AG09319 (cell line): ENCODE measurements at places on chromosomes 11 and 22.

DNA sequence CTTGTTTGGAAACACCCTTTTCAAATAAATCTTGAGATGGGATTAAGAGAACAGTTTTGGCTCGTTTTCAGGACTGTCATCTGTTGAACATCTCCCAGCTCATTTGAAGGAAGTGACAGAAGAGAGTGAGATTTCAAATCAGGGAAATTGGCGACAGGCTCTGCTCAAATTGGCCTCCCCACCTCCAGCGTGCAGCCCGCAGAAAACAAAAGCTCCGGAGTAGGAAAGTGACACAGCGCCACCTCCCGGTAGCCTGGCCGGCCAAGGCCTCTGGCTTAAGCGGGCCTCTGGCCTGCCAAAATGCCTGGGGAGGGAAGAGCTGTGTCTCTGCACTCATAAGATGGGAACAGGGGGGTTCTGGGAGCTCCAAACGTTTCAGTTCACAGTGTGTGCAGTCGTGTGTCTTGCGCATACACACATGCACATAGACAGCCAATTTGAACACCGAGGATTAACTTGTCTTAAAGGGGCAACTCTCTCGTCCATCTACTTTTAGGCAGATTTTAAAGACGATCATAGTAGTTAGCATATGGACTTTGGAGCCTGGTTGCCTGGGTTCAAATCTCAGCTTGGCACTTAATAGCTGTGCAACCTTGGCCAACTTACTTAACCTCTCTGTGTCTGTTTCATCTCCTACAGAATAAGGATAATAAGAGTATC lies 132.7 kb upstream of the RCN1 start:
- DNase-seq = no peak

DNA sequence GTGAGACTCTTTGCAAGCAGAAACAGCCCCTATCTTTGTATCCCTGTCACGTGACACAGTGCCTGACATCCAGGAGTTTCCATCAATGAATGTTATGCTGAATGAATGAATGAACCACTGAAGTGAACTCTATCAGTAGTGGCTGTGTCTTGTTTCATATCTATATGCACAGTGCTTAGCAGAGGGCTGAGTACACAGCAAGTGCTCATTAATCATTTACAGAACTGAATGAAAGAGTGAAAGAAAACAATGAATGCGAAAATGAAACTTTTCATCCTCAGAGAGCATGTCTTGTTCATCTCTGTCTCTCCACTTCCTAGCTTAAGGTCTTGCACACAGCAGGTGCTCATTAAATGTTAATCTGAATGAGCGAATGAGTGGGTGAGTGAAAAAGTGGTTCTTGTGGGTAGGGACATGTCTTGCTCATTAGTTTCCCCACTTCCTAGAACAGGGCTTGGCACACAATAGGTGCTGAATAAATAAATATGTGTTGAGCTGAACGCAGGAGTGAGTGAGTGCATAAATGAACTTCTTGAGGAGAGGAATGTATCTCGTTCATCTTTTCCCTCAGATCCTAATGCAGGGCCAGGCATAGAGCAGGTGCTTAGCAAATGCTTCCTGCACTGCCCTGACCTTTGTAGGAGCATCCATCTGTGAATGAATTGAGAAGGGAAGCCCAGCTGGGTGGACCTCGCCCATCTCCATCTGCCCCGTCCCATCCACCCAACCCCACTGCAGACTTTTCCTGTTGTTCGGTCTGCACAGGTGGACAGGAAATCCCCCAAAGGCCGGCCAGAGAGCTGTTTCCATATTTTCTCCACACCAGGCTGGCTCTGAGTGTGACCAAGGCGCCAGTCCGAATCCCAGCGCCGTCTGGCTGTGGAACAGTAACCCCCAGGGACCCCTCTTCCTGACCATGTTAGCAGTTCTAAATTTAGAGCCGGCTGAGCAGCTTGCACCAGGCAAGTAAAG lies 113.4 kb upstream of the CRYBB3 start:
- DNase-seq = no peak

- no peak for DNase-seq
These were observed 9.4 kb downstream of the TMPRSS13 start for GRCh38 chr11:117919781-117920221.

DNA sequence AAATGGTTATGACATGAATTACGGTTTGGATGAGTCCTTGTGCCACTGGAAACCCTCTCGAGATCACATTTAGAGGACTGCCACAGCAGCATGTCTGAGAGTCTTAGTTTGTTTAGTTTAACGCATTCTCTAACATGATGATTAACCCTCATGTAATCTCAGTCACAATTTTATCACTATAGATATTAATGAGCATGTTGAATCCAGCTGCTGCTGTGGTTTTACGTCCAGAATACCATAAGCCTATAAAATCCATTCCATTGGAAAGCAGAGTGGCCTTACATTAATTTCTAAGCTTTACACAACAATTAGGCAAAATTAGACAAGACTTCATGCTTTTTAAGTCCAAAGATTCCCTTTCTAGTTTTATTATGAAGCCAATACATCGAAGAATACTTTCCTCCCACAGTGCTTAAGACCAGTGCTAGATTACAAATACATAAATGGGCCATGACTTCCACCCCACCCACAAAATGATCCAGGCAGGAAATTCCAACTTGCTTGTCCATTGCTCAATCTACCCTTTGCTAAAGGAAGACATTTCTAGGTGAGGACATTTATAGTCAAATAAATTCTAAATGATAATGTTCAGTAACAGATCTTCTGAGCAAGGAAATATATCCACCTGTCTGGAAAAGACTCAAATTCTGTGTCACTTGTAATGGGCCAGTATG lies 3.5 kb upstream of the ELMOD1 start:
- DNase-seq = no peak

DNA sequence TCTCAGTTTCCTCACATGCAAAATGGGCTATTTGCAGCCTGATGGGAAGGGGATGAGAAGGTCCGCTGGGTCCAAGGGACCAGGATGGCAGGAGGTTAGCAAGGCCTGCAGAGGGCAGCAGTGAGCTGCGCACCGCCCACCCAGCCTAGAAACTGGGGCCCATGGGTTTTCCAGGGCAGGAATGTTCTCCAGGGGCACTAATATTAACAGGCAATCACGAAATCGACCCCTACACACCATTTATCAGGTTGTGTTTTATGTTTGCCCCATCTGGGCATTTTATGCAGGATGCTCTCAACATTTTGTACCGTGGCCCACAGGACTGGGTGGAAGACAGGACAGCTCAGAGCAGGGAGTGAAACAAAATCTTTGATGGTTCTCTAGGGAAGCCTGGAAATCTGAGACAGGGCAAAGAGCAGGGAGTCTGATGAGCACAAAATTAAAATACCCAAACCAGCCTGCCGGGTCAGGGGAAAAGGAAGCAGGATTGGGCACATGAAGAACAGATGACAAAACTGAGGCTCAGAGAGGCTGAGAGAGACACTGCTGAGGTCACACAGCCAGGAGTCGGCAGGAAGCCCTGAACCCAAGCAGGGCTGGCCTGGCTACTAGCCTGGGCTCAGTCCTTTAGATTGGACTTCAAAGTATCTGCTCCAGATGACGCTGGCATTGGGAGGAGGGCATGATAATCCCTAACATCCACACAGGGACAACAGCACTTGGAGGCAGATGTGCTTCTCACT lies 1.6 kb upstream of the BCR start:
- DNase-seq = peak; percentile 8

DNA sequence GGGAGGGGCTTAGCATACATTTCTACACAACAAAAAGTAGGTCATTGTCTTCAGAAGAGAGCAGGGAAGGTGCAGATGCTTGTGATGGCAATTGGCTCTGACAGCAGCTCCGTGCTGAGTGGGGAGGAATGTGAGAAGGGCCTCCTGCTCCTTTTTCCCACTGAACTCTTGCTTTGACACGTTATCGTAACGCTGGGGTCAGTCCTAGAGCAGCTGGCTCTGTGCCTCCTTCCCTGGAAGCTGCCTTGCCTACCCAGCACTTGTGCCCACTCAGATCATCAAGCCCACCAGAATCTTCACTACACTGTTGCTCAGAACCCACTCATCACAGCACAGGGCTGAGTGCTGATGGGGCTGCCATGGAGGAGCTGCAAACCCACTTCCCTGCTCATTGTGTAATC lies 14.9 kb upstream of the NAV2 start:
- no peak for DNase-seq

- no peak for DNase-seq
These were observed 337.9 kb downstream of the SHANK2 start for GRCh38 chr11:70914496-70914895.

- no peak for DNase-seq
These were observed 661.8 kb upstream of the B3GAT1 start for GRCh38 chr11:135073870-135074269.

DNA sequence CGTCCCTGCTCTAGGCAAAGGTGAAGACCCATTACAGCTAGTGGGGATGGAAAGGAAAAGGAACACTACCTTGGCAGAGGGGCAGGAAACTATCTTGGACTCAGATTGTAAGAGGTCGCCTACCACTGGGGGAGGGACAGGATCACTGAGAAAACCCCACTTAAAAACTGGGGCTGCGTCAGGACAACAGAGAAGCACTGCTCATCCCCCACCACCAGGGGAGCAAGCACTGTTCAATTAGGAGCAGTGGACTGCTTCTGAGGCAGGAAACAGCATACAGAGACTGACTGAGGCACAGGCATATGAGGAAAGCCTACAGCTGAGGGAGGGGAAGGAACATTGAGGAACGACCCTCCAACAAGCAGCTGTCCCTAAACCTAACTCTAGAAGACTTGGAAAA lies 20.8 kb upstream of the DLAT start:
- no peak for DNase-seq

DNA sequence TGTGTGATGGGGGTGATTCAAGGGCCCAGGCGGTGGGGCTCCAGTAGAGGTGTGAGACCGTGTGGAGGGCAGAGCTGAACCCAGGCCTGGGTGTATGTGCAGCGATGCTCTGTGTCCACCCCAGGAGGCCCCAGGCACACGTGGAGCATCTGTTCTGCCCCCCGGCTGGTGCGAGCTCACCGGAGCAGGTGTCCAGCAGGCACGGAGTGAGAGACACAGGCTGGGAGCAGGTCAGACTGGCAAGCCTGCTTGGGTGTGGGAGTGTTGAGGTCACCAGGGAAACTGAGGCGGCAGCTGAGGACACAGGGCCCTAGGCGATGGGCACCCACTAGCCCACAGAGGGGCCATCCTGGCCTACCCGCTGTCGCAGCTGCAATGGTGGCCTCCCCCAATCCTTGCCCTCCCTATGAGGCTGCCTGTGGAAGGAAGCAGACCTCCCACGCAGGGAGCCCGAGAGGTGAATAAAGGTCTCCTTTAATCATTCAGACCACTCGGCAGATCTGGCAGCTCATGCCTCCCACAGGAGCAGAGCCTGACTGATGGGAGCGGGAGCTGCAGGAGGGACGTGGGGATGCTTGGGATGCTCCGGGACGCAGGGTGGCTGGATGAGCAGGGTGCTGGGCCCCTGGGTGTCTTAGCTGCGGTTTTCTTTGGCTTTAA lies 1165.1 kb downstream of the BRD1 start:
- no peak for DNase-seq

DNA sequence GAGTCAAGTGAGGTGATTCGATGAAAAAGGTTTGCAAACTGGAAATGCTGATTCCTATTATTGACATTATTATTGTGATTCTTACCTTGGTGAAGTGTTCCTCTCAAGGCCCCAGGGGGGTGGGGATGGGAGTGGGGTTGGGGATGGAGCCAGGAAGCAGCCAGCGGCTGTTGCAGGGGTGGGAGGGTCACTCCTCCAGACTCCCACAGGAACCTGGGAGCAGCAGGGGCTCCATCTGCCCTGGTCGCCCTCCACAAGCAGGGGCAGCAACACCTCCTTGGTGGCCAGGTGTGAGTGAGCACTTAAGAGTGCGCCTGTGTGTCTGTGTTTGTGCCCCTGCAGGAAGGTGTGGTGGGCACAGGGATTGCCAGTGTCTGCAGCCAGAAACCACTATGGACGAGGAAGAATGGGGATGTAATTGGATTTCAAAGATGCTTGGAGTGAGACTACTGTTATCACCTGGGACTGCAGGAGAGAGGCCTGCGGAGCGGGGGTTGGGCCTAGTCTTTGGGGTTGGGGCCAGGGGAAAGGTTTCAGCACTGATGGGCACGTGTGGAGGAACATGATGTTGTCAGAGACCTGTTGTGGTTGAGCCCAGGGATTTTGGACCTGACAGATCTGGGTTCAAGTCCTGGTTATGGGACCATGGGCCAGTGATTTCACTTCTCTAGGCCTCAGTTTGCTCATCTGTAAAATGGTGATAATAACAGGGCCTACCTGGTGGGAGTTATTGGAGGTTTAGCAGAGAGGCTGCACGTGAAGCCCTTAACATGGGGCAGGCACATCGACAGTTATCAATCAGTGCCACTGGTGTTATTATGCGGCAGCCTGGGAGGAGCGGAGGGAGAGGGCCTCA lies 3.6 kb upstream of the TP53I11 start:
- DNase-seq = no peak

DNA sequence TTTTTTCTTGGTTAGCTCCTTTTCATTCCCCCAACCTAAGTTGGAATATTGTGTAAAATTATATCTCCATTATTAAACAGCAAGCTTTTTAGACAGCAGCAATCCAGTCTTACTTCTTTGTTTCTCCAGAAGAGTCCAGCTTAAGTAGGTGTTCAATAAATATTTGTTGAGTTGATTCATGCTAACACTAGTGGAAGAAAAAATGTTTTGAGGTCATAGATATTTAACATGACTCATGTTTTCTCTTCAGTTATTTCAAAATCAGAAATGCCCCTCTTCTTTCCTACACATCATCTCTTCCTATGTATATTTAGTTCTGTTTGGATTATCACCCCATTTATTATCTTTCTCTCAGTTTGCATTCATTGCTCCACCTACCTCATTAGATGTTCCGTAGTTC lies 20.3 kb downstream of the CCDC83 start:
- DNase-seq = no peak

DNA sequence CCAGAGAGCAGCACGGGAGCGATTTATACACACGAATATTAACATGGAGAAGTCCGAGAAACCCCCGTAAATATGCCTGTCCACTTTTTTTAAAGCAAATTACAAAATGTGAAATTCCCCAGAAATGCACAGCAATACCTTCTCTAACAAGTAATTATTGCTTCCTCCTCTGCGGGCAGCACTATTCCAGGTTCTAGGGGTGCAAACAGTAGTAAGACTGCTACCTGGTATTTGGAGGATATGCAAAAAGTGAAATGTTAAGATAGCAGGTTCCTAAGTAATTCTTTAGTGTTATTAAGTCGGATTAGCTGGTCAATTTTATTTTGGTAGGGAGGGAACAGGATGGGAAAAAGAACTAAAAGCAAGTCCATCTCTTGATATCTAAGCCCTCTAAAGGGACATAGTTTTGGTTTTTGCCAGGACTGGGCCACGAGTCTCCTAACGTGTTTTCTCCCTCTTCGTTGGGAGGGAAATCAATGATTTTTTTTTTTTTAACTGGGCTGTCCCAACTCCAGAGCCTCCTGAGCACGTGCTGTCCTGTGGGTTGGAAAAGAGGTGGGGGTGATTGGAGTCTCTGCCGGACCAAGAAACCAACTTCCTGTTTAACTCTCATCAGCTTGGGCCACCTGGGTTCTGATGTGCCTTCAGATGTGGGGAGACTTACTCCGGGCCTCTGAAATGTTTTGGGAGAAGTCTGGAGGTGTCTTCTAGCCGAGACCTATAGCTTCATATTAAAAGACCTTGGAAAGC lies 1.7 kb upstream of the XBP1 start:
- DNase-seq = no peak

GRCh38 chr11:58832056-58832645 lies 12.4 kb downstream of the GLYATL2 start:
- no peak for DNase-seq

GRCh38 chr11:27406498-27407354 lies 43.7 kb upstream of the CCDC34 start:
- DNase-seq = no peak
